ENCODE measurements at places on chromosomes 7 and 10. TPM values are rescaled to one million over a fixed set of nuclear protein-coding genes. Genes with fewer than 3 reads are reported as not detected.

Gene DGKI
- 22.3 TPM for total RNA-seq

Gene TRPV5
- total RNA-seq, result not detected

Gene KCNH2
- not detected for total RNA-seq

Gene C7orf57
- total RNA-seq, result not detected

Gene CRPPA
- 2.0 TPM for total RNA-seq

Gene ERCC6
- total RNA-seq, result 62.7 TPM

Gene IDI2
- not detected for total RNA-seq

Gene AMZ1
- total RNA-seq, result 1.4 TPM

Gene BRAF
- total RNA-seq, result 19.0 TPM

Gene SH2B2
- total RNA-seq, result 1.2 TPM

Gene AKR1C1
- total RNA-seq, result 122 TPM

Gene FAM25C
- total RNA-seq, result not detected

Gene DNAJC12
- total RNA-seq, result 9.6 TPM

Gene SLC25A28
- 4.6 TPM for total RNA-seq

Gene CCDC172
- not detected for total RNA-seq

Gene ARPC1A
- total RNA-seq, result 379 TPM

Gene NYAP1
- total RNA-seq, result 0.19 TPM

Gene GHRHR
- not detected for total RNA-seq

Gene TWIST1
- total RNA-seq, result 39.5 TPM

Gene ZNF117
- total RNA-seq, result 14.4 TPM

Gene MBL2
- total RNA-seq, result not detected

All from regular cardiac myocyte (primary cell).